CD4-positive, alpha-beta T cell (primary cell): ENCODE measurements at places on chromosomes 4 and X. TPM values are rescaled to one million over a fixed set of nuclear protein-coding genes. Genes with fewer than 3 reads are reported as not detected.

GRCh38 chr4:158094413-158095134 lies 78.3 kb downstream of the GASK1B start:
- no peak for DNase-seq

- no peak for DNase-seq
Measured at GRCh38 chr4:95158045-95158444, 390.7 kb downstream of the UNC5C start.

DNA sequence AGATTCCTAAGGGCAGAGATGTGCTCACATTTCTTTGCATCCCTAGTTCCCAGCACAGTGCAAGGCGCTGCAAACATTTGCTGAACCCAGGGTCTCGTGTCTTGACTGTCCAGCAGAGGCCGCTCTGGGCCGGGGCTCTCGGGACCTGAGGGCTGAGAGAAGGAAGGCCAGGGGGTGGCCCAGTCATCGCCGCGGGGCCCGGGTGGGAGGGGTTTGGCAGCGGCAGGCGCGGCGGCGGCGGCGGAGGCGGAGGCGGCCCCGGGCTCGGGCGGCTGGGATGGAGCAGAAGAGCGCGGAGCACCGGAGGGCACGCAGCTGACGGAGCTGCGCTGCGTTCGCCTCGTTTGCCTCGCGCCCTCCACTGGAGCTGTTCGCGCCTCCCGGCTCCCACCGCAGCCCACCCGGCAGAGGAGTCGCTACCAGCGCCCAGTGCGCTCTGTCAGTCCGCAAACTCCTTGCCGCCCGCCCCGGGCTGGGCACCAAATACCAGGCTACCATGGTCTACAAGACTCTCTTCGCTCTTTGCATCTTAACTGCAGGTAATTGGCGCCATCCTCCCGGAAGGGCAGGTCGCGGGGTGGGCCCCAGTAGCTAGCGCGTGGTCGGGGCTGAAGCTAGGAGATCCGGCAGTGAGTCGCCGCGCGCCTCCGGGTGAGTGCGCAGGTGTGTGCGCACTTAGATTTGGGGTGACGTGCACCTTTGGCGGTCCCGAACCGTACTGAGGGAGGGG lies at the start of gene PARM1:
Gene PARM1, plus strand, starts transcription at position 285 of the 730 bp plus-strand sequence. Its CDS starts 212 bp downstream, at position 497.
- no peak for DNase-seq

GRCh38 chr4:178264001-178264400 lies 821.8 kb upstream of the AGA start:
- DNase-seq: no peak

Gene TLR10
- total RNA-seq: not detected

Gene PTTG2
- 1.3 TPM for total RNA-seq

Gene COMMD8
- total RNA-seq: 5.4 TPM

Gene SMIM43
- total RNA-seq: not detected

Gene L1CAM
- 1.2 TPM for total RNA-seq
